ENCODE measurements at places on chromosomes 6 and 20.

DNA sequence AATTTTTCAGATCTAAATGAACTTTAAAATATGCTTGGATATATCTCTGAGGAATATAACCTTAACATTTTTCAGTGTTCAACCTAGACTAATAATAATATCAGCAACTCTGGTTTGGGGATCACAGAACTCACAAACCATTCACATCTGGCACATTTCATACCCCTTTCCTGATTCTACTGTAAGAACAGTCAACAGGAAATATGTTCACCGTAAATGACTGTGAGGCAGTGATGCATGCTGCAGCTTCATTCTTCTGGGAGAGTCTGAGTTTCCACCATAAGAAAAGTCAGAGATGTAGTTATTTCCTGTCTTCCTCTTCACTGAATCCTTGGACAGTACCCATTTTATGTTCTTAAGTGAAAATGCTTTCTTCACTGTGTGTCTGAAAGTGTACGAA lies 134.2 kb upstream of the IFNGR1 start:
- no peak for DNase-seq

- DNase-seq: peak; percentile 98
Measured at GRCh38 chr6:110958329-110959192, at the start of gene GTF3C6. Gene GTF3C6, plus strand, starts transcription at chr6:110958706. Its CDS starts 64 bp downstream, at chr6:110958770.

DNA sequence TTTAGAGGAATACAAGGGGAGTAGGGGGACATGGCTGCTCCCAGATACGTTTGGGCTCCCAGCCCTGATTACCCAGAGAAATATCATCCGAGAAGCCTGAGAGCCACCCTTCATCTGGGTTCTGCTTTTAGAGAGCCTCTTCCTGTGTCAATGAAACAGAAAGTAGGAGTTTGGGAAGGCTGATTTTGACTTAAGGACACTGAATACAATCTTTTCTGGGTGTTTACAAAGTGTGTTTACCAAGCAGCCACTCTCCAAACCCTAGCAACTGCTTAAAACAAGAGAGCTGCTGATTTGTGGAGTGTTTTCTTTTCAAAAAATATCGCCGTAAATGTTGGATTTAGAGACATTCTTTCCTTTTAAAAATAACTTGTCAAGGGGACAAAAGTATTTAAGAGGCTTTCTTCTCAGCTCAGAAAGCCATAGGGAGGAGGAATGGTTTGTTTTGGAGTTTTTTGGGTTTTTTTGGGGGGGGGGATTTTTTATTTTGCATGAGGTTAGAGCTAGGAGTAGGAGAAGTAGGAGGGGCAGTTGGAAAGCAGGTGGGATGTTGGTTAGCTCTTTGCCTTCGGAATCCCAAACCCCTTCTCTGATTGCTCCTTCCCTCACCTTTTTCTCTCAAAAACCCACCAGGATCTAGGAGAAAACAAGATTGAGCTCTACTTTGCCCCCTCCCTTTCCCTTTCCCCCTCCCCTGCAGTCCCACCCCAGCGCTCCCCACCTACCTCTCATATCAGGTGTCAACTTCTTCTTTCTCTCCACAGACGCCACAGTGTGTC lies 12.4 kb downstream of the MAFB start:
- no peak for DNase-seq

DNA sequence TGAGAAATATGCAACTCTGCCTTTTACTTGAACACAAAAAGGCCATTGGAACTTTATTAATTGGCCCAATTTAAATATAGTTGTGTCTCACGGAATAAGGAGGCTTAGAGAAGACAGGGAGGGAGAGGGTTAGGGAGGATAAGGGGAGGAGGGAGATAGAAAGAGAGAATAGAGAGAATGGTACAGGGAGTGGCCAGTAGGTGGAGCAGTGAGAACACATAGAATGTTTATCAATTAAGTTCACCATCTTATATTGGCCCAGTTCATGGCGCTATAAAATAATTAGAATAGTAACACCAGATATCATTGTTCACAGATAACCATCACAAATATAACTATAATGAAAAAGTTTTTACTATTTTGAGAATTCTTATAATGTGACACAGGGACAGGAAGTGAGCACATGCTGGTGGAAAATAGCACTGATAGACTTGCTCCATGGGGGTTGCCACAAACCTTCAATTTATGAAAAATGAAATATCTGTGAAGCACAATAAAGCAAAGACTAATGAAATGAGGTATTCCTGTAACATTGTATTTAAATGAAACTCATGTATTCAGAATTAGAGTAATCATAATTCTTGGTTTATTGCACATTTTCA lies 374.1 kb upstream of the MANEA start:
- DNase-seq: peak; percentile 36

- no peak for DNase-seq
Measured at GRCh38 chr6:168574699-168575195, 133.8 kb downstream of the SMOC2 start.

DNA sequence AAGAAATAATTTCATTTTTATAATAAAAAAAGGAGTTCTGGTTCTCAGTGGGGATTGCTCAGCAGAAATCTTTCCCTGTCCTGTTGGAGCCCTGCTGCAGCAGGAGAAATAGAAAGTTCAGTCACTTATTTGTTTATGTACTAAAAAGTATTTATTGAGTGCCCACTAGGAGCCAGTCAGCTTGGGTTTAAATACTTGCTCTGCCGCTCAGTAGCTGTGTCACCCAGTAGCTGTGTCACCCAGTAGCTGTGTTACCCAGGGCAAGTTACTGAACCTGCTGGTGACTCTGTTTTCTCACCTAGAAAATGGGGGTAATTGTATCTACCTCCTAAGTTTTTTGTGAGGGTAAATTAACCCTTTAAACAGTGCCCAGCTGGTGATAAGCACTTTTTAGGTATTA lies 32.9 kb downstream of the FOXF2 start:
- peak; percentile 24 for DNase-seq

DNA sequence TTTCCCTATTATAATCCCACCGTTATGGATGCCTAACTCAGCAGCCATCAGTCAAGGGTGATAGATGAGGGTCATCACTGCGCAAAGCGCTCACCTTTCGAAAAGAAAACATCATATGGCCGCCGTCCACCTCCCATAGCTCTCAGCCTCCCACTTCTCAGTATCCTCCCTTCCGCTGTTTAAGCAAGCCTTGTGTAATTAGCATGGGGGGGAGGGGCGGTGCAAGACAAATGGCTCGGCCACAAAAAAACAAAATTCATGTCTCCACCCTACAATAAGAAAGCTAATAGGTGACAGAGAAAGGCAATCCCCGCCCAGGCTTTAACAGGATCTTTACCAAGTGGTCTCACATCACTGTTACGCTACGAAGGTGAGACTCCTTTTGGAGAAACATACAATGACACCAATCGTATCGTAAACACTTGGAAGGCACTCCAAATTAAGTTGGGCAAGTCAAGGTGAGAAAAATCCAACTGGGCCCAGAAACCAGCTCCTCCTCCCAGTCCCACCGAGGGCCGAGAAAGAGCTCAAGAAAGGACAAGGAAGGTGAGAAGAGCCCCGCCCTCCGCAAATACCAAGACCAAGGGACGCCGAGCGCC lies 645 bp downstream of the DDX39B start:
- DNase-seq: peak; percentile 81

DNA sequence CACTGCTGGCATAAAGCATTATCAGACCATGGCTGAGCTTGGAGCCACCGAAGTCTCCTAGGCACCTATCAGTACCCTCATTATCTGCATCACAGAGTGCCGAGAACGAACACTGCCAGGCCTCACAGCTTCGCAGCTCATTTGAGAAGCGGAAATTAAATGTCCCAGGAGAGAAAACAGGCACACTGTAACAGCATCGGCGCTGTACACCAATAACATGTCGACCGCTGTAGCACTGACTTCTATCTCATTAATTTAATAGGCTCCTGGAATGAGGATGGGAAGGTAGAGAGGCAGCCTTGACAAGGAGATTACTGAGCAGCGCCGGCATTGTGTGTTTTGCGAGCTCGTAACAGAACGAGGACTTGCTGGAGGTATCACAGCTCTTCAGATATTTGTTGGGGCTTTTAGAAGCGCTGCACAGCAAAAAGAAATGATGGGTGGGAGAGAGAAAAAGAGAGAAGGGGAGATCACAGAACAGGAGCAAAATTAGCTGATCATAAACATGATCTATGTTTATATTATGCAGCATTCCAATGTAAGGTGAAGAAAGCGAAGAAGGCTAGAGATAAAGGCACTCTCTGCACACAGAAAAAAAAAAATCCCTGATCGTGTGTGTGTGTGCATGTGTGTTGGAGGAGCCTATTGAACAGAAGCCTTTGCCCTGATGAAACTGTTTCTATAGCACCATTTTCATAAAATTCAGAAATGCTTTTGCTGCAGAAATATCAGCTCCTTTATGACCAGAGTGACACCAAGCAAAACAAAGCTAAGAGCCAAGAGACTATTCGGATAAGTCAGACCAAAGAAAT lies 29.2 kb downstream of the ID4 start:
- DNase-seq: no peak

- no peak for DNase-seq
Measured at GRCh38 chr6:160337991-160338390, 10.2 kb upstream of the SLC22A3 start.

- DNase-seq: no peak
Measured at GRCh38 chr20:62458275-62459251, 17.2 kb downstream of the GATA5 start.

- no peak for DNase-seq
Measured at GRCh38 chr20:7770046-7770445, 170.2 kb downstream of the HAO1 start.

DNA sequence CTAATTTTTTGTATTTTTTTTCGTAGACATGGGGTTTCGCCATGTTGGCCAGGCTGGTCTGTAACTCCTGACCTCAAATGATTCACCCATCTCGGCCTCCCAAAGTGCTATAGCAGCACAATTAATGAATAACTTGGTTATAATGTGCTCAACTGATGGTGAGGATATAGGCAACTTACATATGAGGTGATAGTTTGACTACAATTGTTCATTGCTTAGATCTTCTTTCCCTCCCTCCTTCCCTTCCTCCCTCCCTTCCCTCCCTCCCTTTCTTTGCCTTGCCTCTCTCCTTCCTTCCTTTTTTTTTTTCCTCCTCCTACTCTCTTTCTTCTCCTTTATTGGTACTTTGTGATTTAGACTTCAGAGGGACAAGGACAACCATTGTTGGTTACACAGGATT lies 151.2 kb downstream of the RNF144B start:
- no peak for DNase-seq

DNA sequence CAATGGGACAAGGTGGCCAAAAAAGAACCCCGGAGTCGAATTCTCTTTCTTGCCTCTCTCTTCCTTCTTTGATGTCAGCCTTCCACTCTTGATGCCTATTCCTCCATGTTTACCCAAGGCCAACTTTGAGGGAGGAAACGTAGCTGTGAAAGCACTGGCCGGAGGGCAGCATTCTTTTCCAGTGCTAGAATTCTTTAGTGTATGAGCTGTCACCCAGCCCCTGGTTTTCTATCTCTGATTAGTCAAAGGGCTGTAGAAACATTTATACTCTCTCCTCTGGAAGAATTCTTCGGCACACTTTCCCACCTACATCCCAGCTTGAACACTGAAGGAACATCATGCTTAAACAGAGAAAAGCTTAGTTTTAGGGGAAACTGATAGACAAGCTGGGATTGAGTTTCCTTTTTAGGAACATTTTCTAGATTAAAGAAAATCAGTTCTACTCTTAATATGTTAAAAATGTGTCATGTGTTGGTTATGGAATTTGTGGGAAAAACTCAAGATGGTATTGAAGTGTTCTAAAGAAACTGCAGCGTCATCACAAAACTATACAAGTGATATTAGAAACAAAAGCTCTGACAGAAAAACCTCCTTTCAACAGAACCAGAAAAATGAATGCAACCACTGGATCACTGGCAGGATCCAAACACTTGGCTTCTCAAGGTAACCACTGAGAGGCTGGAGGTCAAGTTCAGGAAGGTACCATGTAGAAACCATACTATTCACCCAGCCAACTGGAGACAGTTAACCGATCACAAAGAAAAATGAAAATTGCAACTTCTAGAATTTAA lies 20.7 kb upstream of the UTRN start:
- DNase-seq: peak; percentile 95

DNA sequence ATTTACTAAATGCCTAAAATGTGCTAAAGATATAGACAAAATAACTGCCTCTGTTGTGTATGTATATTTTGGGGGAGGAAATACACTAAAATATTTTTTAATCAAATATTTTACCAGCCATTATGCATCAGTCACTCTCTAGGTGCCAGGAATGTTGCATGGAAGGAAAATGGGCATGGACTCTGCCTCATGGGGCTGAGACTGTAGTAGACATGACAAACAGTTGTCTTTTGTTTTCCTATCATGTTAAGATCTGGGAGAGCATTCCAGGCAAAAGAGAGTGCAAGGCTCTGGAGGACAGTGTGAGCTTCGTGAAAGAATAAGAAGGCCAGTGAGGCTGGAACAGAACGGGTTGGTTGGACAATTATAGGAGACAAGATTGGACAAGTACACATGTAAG lies 26.5 kb downstream of the HLA-DOB start:
- peak; percentile 41 for DNase-seq

GRCh38 chr6:113731541-113731940 lies 125.6 kb upstream of the MARCKS start:
- no peak for DNase-seq

- DNase-seq: no peak
Measured at GRCh38 chr6:3329393-3330051, 70.8 kb downstream of the PSMG4 start.

DNA sequence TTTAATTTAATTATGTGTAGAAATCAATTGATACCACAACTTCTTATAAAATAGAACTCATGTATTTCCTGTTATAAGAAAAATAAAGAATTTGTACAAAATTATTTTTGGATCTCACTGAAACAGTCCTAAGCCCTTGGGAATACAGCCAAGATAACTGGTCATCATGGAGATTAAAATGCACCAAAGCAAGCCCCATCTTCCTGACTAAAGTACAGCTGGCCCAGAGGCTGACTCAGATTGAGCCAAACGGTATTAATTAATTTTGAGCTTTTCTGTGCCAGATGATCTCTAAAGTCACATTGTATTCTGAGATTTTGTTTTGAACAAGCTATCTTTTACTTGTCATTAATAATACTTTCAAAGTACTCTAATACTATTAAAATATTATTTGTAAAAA lies 978.5 kb downstream of the TBC1D32 start:
- DNase-seq: peak; percentile 50

DNA sequence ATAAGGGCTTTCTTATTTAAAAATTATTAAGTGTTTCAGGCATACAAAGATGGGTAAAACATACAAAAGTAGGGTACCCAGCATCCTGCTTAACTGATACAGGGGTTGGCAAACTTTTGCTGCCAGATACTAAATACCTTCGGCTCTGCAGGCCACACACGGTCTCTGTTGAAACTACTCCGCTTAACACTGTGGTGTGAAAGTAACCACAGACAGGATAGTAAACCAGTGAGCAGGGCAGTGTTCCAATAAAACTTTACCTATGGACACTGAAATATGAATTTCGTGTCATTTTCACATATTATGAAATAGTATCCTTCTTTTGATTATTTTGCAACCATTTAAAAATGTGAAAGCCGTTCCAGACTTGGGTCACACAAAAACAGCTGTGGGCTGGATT lies 92.4 kb downstream of the EYA2 start:
- DNase-seq: no peak

GRCh38 chr6:134376785-134377184 lies 58.9 kb upstream of the SGK1 start:
- no peak for DNase-seq

GRCh38 chr20:16147216-16147615 lies 426.0 kb downstream of the KIF16B start:
- DNase-seq: no peak

All from GM23248 (cell line).